ENCODE measurements at places on chromosomes 6 and 20.

DNA sequence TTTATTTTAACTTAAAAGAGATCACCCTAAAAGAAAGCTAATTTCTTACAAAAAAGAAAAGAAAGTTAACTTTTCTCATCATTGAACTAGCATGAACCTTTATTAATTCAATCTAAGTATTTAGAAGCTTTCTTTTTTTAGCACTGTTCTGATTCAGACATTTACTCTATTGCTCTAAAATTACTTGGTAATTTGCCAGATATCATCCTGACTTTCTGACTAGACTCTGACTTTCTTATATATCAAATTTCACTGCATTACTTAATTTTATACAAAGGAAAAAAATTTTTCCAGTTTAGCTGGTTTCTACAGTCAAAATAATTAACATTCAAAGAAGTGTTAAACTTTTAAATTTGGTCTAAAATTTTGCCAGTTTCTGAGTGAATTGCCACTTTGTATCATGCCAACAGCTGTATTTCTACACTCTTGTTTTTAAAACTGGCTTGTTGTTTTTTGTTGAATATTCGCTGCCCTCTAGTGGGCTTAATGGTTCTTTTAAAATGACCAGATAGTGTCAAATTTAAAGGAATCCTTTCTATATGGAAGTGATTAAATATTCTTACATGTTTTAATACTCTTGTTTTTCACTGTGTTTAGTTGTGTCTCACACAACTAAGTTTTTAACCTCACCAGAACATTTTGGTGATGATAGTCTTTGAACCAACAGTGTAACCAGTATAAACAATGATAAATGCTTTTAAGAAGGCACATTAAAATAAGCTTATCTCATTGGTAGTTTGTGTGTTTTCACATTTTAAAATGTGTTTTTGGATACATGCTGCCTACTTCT lies 102.0 kb downstream of the POPDC3 start:
- DNase-seq: no peak

GRCh38 chr6:47152666-47153403 lies 110.7 kb upstream of the ADGRF1 start:
- DNase-seq: no peak

- no peak for DNase-seq
Measured at GRCh38 chr6:95723638-95724037, 146.3 kb downstream of the MANEA start.

DNA sequence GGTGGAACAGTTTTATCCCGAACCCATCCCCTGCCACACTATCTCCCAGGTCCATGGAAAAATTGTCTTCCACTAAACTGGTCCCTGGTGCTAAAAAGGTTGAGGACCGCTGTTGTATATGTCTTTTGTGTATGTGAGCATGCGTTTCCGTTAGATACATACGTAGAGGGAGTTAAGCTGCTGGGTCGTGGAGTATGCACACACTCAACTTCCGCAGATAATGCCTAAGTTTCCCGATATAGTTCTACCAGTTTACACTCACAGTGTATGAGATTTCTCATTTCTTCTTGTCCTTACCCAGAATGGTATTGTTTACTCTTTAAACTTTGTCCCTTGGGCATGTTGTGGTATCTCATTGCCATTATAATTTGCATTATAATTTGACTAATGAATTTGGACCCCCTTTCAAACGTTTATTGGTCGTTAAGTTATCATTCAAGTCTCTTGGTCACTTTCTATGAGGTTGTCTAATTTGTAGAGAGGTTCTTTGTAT lies 50.5 kb upstream of the SCAF8 start:
- no peak for DNase-seq

DNA sequence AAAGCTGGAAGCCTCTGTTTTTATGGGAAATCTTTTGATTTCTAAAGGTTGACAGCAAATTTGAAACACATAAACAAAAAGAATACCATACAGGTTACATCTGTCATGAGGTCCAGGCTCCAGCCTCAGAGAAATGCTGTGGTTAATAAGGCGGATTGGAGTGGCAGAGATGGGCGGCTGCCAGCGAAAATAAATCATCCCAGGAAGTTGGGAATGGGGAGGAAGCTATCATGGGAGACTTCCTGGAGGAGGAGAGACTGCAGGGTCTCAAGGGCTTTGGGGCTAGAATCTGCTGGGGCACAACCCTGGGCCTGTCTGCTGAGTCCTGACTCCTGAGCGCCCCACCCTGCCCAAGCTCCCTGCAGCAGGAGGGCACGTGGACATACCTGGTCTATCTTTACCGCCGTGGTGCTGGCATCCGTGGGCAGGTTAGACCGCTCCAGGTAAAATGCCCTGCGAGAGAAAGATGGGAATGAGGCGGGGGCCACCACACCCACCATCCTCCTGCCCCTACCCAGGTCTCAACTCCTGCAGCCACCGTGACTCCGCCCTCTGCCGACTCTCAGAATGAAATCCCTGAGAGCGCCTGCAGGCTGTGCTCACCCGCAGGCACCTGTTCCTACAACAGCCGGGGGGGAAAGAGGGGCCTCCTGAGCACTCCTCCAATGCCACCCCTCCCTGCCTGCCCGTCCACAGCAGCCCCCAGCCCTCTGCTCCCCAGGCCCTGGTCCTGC lies 197.3 kb downstream of the PREX1 start:
- no peak for DNase-seq

GRCh38 chr6:17714879-17715851 lies 8.4 kb upstream of the NUP153 start:
- DNase-seq: no peak

DNA sequence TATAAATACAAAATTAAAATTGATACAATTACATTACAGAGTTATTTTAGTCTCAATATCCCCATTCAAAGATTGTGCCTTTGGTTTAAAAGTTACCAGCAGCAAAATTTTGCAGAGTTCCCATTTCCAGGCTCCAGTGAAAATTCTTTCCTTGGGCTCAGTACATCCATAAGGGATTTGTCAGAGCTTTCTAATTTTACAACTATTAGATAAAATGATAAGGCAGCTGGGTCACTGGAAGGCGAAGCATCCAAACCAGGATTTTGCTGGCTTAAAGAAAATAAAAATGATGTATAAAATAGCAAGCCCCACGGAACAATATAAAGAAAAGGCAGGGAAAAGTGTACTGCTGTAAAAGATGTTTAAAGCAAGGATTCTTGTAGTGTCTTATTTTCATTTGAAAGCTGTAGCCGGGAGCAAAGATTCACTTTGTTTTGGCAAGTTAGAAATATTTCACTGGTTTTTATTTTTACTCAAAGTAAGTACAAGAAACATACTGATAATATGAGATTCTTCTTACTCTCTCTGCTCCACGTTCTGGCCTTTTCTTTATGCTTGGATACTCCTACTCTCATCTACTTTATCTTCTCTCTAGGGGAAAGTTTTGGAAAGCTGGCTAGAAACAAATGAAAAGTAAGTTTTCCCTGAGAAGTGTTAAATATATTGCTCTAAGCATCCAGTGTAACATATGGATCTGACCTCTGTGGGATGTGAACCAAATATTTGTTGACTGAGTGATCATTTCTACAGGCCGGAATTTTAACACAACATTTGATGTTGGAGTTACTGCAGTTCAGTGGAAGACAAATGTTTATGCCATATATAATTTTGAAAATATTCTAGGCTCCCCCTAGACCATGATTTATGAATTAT lies 488.4 kb downstream of the PHF3 start:
- DNase-seq: no peak

- no peak for DNase-seq
Measured at GRCh38 chr20:34210271-34210670, 31.0 kb upstream of the ASIP start.

DNA sequence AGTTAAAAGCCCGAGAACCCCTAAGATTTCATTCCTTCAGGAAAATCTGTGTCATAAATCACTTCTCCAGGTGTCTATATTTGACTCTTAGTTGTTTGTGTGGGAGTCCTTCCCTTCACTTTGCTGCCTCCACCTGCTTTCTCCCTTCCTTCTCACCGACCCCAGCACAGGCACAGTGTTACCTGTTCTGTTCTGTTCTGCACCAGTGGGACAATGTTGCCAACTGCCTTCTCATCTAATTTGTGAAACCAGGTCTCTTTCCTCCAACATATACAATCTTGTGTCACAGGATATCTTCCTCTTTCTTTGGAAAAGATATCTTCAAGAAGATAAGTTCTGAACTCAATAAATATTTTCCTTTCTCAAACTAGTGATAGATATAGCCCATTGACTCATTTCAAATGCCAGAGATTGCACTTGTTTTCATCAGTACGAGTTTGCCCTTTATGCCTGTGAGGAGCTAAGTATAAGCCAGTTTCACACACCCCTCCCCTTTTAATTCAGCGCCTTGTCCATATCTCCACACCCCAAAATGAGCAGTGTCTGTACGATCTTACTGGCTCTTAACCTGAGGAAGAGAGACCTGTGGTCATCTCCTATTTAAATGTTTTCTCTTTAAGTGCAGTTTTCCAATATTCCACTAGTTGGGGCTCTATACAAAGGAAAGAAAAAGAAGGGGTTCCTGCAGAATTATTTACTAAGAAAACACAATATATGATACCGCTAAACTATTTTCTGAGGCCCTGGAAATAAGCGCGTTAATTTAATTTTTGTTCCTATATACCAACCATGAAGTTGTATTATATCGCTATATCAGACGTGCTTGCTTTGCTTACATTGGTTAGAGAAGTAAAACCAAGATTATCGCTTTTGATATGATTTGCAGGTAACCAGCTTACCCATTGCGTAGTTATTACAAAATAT lies 81.6 kb upstream of the PREP start:
- DNase-seq: peak; percentile 28

DNA sequence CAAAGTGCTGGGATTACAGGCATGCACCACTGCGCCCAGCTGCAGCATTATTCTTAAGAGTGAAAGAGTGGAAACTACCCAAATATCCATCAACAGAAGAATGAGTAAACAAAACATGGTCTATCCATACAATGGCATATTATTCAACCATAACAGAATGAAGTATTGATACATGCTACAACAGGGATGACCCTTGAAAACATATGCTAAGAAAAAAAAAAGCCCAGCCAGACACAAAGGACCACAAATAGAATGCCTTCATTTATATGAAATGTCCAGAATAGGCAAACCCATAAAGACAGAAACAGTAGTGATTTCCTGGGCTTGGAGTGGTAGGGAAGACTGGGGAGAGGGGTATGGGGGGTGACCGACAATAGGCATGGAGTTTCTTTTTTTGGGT lies 7.1 kb downstream of the TUBB2B start:
- no peak for DNase-seq

DNA sequence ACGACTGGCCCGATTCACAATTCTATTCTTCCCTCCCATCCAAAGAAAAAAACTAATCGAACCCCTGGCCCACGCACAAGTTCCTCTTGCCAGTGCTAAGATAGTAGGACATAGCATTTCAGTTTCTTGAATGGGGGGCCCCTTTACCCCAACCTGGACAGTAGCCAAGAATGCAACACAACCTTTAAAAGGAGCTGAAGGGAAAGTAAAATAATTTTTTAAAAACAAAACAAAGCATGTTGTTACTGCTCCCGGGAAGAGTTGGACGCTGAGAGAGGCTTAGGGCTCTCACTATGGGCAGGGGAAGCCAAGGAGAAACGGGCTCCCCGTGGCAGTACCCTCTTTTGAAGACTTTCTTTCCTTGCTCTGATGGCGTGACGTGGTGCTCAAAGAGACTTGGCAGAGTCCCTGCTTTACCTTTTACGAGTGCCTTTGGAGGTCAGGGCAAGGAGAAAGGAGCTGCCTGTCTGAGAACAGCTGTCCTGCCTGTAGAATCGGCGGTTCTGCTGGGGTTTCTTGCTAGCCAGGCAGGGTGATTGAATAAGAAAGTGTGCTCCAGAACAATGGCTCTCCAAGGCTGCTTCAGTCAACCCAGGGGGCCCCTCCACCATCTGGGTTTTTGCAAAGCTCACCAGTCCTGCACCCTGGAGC lies 5.8 kb downstream of the TFAP2C start:
- no peak for DNase-seq

GRCh38 chr6:38599966-38600550 lies 39.7 kb downstream of the BTBD9 start:
- DNase-seq: no peak
